ENCODE measurements at places on chromosomes 16 and 17.

- DNase-seq = no peak
Observed at GRCh38 chr16:883781-884180, 83.2 kb upstream of the GNG13 start.

GRCh38 chr16:89407282-89407924 is 83.0 kb downstream of the ANKRD11 start:
- DNase-seq = no peak

- DNase-seq = no peak
Observed at GRCh38 chr16:10562361-10562899, 18.0 kb downstream of the EMP2 start.

DNA sequence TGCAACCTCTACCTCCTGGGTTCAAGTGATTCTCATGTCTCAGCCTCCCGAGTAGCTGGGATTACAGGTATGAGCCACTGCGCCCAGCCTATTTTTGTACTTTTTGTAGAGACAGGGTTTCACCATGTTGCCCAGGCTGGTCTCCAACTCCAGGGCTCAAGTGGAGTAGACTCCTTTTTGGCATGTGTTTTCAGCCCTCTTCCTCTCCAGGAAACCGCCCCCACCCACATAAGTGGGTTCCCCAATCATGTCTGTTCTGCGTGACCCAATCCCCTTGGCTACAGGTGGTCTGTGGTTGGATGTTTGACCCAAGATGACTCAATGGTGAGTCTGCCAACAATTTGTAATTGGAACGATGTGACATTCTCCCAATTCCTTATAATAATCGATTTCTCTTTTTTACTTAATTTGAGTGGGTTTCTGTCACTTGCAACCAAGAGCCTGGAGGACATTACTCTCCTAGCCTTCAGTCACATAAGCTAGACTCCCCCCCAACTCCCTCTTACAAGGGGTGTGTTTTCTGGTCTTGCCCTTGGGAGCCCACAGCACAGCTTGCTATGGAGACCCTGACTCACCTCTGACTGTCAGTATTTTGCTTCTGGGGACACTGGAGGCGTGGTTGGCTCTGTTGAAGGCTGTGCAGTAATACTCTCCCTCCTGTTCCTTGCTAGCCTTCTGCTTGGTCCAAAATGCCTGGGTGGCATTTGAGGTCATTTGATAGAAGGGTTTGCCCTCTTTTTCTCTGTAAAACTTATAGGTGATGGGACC is 34.9 kb downstream of the PECAM1 start:
- DNase-seq = no peak

- DNase-seq = no peak
Observed at GRCh38 chr16:89323120-89323960, 105.8 kb downstream of the ZNF778 start.

DNA sequence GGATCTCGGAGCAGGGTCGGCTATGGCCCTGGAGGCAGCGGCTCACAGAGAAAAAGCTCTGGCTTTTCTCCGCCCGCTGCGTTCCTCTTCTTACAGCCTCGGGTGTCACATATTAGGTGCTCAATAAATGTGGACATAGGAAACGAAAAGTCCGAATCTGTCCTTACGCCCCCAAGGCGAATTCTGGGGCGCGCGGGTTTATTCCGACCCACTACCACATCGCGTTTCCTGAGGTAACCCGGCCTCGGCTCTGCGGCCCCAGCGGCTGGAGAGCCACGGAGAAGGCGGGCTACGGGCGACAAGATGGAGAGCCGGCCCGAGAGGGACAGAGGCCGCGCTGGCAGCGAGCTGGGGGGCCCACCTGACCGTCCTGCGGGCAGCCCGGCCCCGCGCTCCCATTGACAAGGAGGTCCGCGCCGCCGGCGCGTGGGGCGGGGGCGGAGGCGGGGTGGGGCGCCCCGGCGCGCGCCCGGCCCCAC is 573 bp upstream of the GNAO1 start:
- no peak for DNase-seq

DNA sequence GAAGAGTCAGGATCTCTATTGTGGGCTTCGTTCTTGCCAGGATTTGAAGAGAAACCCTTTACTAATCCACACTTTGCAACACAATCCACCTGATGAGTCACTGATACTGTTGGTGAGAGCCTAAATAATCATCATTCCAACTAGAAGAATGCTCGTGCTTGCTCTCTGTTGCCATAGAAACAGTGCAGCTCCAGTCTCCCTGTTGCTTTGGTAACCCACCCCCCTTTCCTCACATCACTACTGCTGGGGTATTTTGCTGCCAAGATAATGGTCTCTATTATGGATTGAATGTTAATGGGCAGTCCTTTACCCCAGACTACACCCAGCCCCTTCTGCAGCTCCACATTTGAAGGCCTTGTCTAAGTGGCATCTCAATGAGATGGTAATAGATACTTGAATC is 190.4 kb downstream of the ABCC12 start:
- DNase-seq = peak; percentile 23

GRCh38 chr17:49223517-49224197 is 6.9 kb downstream of the PHOSPHO1 start:
- DNase-seq = no peak

DNA sequence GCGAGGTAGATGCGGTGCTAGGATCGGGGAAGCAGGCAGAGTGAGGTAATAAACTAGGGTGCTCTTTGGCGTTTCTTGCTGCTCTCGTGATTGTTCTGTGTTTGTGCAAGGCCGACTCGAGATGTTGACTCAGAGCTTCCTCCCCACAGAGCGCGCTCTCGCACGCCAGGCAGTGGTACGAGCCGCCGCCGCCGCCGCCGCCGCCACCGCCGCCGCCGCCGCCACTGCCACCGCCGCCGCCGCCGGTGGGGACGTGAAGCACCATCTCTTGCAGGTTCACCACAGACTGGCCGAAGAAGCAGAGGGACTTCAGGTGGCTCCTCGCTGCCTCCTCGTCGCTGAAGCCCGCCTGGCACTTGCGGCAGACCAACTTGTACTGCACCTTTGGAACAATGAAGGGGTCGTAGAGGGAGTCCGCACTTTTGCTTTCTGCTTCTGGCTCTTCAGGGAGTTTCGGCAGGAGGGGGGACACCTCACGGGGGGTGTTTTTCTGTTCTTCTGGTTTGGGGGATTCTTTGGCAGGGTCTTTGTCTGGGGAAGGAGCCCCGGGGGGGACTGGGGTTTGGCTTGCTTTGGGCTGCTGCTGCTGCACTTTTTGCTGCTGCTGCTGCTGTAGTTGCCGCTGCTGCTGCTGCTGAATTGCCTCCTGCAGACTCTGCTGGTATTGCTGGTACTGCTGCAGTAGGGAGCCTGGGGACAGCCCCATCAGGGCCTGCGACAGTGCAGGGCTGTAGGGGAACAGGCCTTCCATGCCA is 260.2 kb downstream of the ZFHX3 start:
- DNase-seq = peak; percentile 47

- DNase-seq = no peak
Observed at GRCh38 chr17:45313996-45314740, 2.7 kb downstream of the MAP3K14 start.

DNA sequence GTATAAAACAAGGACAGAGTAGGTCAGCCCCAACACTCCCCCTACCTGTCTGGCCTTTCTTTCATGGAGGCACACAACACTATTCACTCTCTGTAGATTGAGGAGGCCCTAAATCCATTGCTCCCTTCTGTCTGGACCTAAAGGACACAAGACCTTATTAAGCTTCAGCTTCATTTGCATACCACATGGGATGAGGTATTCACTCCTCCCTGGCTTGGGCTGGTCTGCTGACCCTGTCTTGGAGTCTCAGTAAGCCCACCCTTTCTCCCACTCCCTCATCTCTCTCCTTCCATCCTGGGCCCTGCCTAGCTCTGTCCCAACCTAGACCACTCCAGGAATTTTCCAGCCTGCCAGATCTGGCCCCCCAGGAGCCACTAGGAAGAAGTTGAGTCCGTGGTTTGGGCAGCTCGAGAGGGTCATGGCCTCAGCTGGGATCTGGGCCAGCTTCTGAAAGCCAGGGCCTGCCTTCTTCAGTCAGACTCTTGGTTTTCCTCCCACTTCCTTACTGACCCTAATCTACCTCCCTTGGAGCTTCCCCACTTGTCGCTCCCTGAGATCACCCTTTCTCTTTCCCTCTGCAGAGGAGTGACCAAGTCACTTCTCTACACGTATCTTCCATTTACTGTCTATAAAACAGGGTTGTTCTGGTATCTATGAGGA is 6.5 kb upstream of the LLGL1 start:
- DNase-seq = no peak
